ENCODE measurements at places on chromosomes 11 and 22. TPM values are rescaled to one million over a fixed set of nuclear protein-coding genes. Genes with fewer than 3 reads are reported as not detected.

GRCh38 chr11:107263844-107264563 is 193.6 kb downstream of the CWF19L2 start:
- DNase-seq = no peak

- DNase-seq = no peak
These were observed 38.7 kb upstream of the E2F8 start for GRCh38 chr11:19279451-19279850.

- no peak for DNase-seq
These were observed 483 bp upstream of the ABTB2 start for GRCh38 chr11:34358258-34358727.

DNA sequence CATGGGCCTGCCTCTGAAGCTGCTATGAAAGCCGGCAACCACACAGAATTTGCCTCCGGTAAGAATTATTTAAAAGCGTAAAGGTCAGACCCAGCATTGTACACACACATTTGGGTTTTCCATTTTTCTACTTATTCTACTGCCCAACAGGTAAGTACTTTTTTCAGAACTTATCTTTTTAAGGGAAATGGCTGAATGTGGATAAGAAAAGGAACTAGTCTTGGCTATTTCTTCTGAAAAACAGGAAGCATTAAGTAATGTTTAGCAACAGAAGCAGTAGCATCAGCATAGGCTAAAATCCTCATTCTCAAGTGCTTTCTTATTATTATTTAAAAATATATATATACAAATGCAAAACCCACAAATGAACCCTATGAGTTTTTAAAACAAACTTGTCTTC is 103.1 kb downstream of the MPPED2 start:
- DNase-seq = no peak

DNA sequence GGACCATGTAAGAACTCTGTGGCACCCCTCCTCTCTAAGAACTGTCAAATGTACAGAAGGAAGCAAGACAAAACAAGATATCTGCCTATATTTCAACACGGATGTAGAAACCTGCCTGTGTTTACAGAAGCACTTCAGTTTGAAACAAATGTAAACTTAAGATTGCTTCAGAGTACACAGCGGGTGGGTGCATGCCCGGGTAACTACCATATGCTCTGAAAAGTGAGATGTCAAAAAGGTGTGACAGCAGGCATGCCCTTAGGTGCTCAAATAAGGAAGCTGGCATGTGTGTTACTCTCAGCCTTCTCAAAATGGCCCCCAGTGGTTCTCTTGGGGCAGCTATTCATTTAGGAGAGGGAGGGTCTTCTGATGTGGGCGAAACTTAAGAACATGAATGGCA is 5.2 kb downstream of the ACP2 start:
- no peak for DNase-seq

GRCh38 chr11:76918941-76919386 is 58.2 kb downstream of the ACER3 start:
- DNase-seq = no peak

CDON gene
- total RNA-seq = 9.8 TPM

MMP12 gene
- total RNA-seq = not detected

ADORA2A gene
- 5.2 TPM for total RNA-seq

PLAAT5 gene
- total RNA-seq = 0.74 TPM

KRTAP5-9 gene
- not detected for total RNA-seq

ALDH3B1 gene
- total RNA-seq = 22.1 TPM
